Activated T-cell treated with anti-CD3 and anti-CD28 coated beads, Interleukin-2, amount 50 U/mL, for 72 hours (primary cell): ENCODE measurements at places on chromosomes 1 and 21.

DNA sequence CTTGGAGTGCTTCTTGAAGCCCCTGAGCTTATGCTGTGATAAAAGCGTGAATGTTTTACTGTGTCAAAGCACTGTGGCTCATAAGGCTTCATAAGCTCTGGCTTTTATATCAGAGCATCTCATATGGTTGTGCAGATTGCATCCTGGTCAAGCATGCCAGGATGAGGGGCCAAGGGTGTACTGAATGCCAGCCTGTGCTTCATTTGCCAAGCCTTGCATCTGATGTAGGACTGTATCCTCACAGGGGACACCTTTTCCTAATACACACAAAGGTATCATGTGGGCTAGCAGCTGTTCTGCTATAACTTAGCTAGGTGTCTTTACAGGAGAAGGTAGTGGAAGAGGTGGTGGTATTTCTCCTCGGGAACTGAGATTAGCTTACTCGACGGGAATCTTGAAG, 134.7 kb downstream of the ST6GALNAC3 start:
- no peak for DNase-seq

- DNase-seq: peak; percentile 25
Measured at GRCh38 chr1:234925440-234926263, 203.0 kb downstream of the TOMM20 start.

DNA sequence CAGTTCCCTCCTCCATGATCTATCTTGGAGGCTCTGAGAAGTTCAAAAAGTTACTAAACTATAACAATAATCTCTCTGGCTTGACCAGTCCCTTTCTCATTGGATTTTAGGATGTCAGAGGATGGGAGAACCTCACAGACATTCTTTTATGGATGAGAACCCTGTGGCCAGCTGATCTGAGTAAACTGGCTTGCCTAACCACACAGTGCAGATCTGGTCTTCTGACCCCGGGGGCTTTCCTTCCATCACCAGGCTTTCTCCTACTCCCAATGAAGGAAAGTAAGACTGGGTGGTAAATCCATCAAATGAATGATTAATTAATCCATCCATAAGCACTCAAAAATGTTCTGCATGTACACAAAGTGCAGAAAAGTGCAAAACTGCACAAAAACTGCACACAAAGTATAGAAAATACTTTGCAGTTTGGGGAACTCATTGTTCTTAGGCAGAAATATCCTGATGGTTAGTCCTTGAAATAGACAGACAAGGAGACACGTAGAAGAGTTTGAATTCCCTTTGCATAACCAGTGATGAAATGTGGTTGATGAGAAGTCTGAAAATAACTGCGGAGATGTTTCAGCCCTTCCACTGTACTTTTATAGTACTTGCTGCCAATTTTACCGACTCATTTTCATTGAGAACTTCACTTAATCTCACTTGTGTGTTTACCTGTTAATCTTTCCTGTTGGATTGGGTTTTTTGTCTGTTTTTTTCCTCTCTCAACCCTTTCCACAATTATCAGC, 2.5 kb upstream of the F3 start:
- DNase-seq: no peak

DNA sequence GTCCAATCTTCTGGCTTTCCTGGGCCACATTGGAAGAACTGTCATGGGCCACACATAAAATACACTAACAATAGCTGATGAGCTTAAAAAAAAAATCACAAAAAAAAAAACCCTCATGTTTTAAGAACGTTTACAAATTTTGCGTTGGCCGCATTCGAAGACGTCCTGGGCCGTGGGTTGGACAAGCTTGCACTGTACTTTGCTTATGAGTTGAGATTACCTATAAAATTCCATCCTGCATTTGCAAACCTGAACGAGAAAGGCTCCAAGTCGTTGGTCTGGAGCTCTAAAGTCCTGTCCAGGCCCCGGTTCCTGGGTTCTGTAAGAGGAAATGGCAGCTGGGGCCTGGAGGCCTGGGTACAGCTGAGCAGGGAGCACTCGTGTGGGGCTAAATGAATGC, 51.4 kb downstream of the KIAA1614 start:
- no peak for DNase-seq

- DNase-seq: no peak
Measured at GRCh38 chr1:239817801-239818200, 273.9 kb upstream of the FMN2 start.

GRCh38 chr1:18144916-18145647, 37.5 kb downstream of the IGSF21 start:
- no peak for DNase-seq
